Caudate nucleus (tissue), 63 donors: ENCODE measurements at places on chromosomes 2 and 18.
A peak's percentile ranks its signal among the peaks of the same experiment; 100 is the strongest.

- DNase-seq: no peak
These were observed 13.3 kb upstream of the RAB17 start for GRCh38 chr2:237603718-237604362.

DNA sequence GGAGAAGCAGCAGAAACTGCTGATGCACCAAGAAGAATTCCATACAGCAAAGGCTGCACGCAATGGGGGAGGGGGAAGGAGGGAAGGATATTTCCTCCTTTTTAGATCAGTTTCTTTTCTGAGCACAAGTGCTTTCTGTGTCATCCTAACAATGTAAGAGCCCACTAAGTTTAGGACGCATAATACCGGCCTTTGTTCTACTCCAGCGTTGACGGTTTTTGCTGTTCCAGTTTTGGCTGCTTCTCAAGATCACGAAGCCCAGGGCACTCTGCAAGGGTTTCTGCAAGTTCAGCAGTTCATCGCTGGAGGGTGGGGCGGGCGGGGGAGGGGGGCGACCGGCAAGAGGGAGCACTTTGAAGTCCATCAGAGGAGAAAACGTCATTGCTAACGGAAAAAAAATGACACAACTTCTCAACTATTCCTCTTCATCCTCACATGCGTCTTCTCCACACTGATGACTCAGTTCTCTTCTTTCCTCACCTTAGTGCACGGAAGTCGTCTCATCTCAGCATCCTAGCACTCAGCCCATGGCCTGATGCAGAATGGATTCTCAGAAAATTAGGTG, 8.7 kb downstream of the FAM178B start:
- DNase-seq: peak; percentile 41

- DNase-seq: no peak
These were observed 209.0 kb upstream of the VWC2L start for GRCh38 chr2:214201892-214202291.

DNA sequence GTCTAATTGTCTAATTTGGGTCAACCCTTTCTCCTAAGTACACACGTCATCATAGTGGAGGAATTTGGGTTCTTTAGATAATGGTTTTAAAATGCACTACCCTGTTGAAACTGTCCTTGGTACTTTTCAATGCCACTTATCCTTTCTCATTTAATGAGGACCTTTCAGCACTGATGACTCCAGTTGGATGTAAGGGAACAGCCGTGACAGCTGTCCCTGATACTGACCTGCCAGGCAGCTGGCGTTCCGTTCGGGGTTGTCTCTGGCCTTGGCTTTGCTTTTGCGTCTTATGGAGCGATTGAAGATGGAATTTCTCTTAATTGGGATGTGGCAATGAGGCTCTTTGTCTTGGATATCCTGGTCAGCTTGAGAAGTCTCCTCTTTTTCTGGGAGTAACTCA, 38.7 kb downstream of the NGEF start:
- no peak for DNase-seq

DNA sequence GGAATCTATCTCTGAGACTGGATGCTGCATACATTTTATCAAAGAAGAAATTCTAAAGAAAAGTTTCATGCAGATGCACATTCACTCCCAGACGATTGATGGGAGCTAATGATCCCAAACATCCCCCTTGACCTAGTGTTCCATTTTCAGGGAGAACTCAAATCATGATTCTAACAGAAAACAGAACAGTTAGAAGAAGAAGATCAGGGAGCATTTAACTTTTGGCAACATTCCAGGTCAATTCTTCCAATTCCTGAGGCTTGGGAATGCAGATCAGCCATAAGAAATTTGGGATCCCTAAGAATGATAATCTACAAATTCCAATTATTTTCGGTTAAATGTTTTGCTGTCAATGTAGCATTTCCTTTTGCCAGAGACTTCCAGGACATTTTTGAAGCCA, 96.6 kb downstream of the CPO start:
- DNase-seq: no peak

DNA sequence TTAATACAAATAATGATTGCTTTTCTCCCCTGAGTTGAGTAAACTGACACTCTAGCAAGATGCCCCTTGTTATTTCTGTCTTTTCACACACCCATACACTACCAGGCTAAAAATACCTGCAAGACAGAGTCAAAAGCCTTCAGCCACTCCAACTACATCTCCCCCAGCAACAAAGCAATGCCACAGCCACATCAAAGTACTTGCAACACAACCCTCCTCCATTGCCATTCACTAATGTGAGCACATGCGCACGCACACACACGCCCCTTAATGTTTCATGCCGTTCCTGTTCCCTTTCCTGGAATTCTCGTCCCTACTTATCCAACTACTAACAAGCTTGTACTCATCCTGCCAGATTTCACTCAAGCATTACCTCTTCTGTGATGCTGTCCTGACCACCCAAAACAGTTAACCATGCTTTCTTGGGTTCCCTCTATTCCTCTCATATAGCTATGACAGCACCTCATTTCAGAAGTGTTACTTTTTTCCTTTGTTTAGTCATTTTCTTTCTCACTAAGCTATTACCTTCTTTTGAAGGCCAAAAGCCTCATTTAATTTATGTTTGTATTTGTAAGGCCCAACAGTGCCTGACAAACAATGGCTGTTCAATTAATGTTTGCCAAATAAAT, 29.6 kb downstream of the SLC25A12 start:
- DNase-seq: no peak

- DNase-seq: no peak
These were observed 67.9 kb upstream of the STPG4 start for GRCh38 chr2:47222826-47223554.

DNA sequence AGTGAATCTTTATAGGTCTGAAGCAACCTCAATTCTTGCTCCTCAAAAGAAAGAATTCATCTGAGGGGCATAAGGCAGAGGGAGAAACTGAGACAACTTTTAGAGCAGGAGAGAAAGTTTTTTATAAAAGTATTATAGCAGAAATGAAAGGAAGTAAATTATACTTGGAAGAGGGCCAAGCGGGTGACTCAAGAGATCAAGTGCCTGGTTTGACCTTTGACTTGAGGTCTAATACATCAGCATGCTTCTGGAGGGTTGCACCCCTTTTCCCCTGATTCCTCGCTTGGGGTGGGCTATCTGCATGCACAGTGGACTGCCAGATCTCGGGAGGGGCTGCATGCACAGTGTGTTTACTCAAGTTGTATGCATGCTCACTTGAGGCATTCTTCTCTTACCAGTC, 268.5 kb upstream of the LRATD1 start:
- DNase-seq: no peak

DNA sequence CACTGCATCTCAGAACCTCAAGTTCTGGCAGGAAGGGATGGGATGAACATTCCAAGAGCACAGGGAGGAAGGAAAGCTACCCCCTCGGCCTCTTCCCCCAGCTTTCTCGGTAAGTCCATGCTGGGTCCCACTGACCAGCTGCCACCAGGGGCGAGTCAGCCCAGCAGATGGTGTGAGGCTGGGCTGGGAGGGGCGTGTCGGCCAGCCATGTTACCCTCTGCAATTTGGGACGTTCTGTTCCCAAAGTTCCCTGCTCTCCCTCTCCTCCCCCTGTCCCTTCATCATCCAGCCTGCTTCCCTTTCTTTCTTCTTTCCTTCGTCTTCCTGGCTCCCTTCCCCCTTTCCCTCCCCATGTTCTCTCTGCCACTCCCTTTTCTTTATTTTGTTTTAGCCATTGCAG, 74.3 kb upstream of the TNP1 start:
- no peak for DNase-seq

DNA sequence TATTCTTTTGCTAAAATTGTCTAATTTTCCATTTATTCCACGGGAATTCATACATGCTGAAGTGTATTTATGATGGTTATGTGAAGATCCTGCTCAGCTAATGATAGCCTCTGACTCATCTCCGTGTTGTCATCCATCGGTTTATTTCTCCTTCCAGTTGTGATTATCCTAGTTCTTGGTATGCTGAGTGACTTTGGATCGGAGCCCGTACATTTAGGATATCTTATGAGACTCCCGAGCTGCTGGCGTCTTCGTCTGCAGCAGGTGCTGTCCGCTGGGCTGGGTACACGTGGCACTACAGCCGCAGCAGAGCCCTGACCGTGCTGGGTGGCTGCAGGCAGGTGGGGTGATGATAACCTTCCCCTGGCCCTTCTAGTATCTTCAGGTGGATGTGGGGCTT, 40.1 kb upstream of the GALR1 start:
- DNase-seq: no peak
